ENCODE measurements at places on chromosomes 7 and 10.

- no peak for DNase-seq
Observed at GRCh38 chr10:11631890-11632587, 20.6 kb upstream of the USP6NL start.

DNA sequence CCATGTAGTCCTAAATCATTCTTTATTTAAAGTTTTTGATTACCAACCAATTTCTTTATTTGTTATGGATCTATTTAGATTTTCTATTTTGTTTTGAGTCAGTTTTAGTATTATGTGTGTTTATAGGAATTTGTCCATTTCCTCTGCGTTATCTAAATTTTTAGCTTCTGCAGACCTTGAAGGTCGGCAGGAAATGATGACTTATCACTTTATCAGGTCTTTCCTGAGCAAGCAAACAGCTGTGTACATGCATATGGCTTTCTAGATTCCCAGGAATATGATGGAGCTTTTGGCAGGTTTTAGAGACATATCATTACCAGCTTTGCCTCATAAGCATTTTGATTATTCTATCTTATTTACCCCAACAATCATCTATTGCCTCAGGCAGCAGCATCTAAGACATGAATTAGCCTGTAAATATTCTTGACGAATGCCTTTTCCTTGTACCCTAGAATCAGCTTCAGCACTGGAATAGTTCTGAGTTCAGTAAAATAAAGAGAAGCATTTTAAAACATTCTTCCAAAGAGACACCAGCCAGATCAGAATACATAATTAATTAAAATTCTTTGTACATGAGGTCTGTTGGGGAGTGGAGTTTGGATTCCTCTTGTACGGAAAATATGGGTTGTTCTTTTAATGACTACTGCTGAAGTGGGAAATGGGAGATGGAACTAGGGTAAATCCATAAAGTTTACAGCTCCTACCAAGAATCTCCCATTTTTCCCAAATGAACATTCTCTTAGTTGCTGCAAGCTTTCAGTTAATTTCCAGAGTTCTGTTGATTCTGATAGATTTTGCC is 408.8 kb upstream of the SEMA3C start:
- no peak for DNase-seq

- DNase-seq = no peak
Observed at GRCh38 chr10:83545901-83546391, 593.4 kb upstream of the GHITM start.

- DNase-seq = no peak
Observed at GRCh38 chr7:149854611-149855360, 16.6 kb downstream of the ZNF862 start.

DNA sequence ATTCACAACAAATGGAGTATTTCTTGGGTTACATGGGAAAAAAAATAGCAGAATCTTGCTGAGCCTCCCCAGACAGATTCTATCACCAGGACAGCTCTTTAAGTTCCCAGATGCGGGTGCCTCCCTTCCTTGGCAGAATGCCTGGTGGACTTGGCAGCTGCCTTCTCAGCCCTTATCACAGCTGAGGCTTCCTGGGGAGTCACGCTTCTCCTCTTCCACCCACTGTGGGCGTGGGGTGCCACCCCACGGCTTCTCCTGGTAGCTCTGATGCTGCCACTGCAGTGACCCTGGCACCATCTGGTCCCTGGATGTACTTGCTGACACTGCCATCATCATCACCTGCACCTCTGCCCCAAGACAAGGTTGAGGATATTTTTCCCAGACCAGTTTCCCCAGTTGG is 16.2 kb upstream of the NME8 start:
- DNase-seq = no peak

- DNase-seq = no peak
Observed at GRCh38 chr7:132577206-132578049, 1.2 kb upstream of the PLXNA4 start.

DNA sequence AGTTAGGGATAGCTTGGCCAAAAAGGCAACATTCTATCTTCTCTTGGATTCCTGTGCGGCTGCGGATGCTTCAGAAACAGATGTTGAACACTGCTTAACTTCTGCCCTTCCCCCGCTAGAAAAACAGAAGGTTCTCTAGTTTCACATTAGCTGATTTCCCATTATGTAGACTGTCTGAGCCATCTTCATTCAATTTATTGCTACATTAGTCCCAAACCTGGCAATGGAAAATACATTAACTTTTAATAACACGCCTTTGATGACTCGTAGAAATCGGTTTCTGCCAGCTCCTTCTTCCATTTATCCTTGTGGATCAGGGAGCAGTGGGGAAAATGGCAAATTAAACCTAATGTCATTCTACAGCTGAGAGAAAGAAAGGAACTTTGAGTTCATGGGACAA is 119.9 kb downstream of the SLC16A9 start:
- no peak for DNase-seq

- no peak for DNase-seq
Observed at GRCh38 chr7:82616059-82616728, 172.6 kb upstream of the CACNA2D1 start.

DNA sequence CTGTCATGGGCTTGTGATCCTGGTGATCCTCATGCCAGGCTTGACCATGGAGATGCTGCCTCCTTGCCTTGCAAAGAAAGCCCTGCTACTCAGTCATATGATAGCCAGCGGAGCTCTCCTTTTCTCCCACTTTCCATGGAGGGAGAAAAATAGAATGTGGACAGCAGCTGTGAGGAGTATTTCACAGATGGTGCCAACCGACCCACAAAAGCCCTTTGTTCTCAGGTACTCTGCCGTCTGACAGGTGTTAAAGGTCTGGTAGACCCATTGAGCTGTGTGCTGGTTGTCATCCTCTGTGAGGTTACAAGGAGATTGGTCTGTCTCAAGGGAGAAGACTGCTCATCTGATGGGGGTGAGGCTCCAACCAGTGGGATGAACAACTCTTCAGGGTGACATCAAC is 29.5 kb upstream of the COBL start:
- DNase-seq = no peak

- DNase-seq = no peak
Observed at GRCh38 chr10:52108236-52108635, 205.8 kb upstream of the DKK1 start.

- no peak for DNase-seq
Observed at GRCh38 chr10:103703941-103704919, 151.1 kb downstream of the SH3PXD2A start.

DNA sequence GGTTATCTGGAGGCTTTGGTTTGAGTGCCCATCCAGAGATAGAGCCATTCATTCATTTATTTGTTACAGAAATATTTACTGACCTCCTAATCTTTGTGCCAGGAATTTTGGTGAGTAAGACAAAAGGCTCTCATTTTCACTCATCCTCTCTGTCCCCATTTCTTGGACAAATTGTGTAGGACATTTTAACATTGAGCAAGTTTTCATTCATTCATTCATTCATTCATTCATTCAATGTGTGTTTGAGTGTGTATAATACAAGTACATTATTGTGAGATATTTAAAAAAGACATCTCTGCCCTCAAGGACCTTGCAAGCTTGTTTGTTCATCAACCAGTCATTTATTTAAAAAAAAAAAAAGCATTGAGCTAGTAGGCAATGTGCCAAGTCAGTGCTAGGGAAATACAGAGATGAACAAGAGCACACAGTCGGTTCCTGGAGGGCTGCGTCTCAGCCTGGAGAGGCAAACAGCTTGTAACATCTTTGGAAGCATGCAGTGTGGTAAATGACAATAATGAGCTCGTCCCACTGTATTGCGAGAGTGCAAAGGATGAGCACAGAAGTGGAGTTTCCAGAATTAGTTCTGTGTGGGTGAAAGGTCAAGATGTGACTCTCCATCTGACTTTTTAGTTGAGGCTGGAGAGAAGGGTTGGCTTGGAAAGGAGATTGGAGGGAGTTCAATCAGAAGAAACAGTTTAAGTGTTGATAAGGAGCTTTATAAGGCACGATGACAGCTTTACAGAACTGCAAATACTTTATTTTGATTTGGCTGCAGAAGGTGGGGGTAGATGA is 50.5 kb upstream of the HBP1 start:
- DNase-seq = no peak

- no peak for DNase-seq
Observed at GRCh38 chr10:86104156-86104555, 262.4 kb downstream of the GRID1 start.

- DNase-seq = no peak
Observed at GRCh38 chr7:139745678-139746143, 32.1 kb downstream of the HIPK2 start.

GRCh38 chr10:77532068-77532467 is 105.5 kb downstream of the KCNMA1 start:
- DNase-seq = no peak

DNA sequence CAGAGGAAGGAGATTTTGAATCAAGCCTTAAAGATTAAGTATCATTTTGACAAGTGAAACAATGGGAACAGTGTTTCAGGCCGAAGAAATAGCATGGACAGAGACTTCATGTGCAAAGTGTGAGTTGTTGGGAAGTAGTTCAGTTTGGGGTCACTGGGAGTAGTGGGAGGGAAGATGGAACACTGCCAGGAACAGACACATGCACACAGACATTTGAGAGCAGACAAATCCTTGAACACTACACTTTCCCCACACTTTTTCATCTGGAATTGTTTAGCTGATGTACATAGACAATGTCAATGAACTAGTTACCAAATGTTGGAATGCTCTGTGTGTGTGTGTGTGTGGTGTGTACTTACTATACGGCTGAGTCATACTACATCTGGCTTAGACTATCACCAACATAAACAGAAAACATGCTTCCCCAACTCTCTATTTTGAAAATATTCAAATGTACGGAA is 52.4 kb upstream of the LRRC17 start:
- no peak for DNase-seq

GRCh38 chr10:2761311-2761710 is 306.0 kb upstream of the PFKP start:
- no peak for DNase-seq

DNA sequence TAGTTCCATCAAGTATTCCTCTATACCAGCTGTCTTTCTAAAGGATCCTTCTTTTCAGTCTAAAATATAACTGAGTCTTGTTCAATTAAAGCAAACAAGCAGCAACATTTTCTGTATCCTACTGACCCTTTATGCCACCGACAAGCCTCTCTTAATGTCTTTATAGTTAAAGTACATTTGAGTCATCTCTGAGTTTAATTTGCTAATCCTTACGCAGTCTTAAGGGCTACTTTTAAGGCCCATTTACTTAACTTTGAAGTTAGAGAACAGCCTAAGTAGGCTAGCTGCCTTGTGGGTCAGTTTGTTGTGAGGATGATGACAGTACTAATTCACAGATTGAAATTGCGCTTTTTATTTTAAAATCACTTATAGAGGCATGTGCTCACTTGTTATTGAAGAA is 265.5 kb upstream of the FERD3L start:
- no peak for DNase-seq

DNA sequence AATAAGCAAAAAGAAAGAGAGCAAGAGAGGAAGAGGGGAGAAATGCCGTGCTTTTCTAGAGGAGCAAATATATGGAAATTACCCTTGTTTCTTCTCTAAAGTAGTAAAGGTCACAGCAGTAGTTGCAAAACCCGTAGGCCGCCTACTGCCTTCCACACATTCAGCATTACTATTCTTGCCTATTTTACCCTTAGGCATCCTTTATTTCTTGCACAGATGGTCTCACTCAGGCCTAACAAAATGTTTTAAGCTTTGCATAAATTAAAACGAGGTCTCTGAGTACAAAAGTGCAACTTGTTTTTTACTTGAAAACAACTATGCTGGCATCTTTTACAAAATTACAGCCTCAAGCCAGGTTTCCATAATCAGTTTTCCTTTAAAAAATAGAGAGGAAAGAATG is 644.6 kb downstream of the AUTS2 start:
- no peak for DNase-seq

- DNase-seq = no peak
Observed at GRCh38 chr10:14645239-14645960, 129.3 kb downstream of the FAM107B start.

- DNase-seq = no peak
Observed at GRCh38 chr10:103967448-103968071, 620 bp downstream of the SLK start.

GRCh38 chr10:35390843-35391152 is 54.5 kb downstream of the CCNY start:
- no peak for DNase-seq

DNA sequence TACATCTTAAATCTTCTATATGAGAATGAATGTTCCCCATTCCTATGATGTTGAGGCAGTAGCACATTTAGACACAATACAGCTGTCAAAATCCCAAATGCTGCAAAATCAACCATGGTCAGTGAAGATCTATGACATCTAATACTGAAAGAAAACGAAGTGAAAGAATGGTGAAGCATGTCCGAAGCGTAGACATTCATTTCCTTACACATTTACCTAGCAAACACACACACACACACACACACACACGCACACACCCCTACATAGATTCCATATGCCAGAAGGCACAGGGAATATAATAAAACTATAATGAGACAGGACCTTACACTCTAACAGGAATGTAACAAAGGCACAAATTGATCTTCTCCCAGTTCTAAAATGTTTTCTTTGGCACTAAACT is 32.5 kb downstream of the CCDC6 start:
- no peak for DNase-seq

DNA sequence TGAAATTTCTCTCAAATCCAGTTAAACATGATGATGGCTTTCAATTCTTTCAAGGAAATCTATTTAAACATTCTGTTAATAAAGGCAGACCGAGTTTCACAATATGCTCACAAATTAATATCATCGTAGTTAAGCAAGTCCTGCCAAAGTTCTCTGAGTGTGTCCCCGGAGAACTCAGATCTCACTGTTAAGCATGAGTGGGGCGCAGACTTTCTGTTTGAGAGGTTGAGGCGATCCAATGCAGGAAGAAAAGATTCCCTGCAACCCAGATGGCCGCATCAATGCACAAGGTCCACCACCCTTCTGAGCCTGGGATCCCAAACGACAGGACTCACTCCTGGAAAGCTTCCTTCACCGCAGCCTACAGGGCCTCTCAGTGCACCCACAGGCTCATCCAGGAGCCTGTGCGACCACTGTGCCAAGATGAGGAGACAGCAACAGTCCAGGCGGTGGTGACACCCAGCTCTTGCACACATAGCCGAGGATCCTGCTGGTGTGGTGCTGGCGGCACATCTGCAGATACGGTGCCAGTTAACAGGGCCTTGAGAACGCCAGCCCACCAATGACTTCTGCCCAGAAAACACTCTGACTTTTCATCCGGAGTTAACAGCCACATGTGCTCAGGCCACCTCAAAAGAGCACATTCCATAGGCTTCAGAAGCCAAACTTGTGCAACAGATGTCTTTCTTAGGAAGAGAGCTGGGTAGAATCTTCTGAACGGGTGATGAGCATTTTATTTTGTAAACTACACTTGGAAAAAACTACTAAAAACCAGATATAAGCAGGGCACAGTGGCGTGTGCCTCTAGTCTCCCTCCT is 102.1 kb downstream of the ZRANB1 start:
- DNase-seq = no peak

DNA sequence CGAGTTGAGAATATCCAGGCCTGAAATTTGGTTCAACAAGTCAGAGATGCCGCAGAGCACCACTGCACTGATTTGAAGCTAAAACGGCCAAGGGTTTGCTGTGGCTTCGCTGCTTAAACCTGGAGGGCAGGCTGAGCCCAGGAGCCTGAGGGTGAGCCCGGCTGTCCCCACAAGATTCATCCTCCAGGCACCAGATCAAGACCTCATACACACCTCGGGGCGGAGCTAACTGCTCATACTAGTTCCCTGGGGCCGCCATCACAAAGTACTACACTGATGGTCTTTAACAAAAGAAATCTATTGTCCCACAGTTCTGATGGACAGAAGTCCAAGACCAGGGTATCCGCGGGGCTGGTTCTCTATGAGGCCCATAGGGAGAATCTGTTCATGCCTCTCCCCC is 16.9 kb upstream of the TRIM56 start:
- no peak for DNase-seq

- DNase-seq = no peak
Observed at GRCh38 chr10:71790749-71791440, 17.6 kb upstream of the VSIR start.
